ENCODE measurements at places on chromosomes 4 and X.

- no peak for DNase-seq
- H3K4me1 ChIP-seq, result no peaks in the 10 kb centered on the region
- no peaks in the 10 kb centered on the region for H3K36me3 ChIP-seq
- H3K4me3 ChIP-seq, result no peak overlapping the region
- H3K27me3 ChIP-seq, result no peaks in the 10 kb centered on the region
- H3K27ac ChIP-seq, result no peak overlapping the region
Observed at GRCh38 chr4:78199984-78200383, 142.9 kb downstream of the FRAS1 start.

DNA sequence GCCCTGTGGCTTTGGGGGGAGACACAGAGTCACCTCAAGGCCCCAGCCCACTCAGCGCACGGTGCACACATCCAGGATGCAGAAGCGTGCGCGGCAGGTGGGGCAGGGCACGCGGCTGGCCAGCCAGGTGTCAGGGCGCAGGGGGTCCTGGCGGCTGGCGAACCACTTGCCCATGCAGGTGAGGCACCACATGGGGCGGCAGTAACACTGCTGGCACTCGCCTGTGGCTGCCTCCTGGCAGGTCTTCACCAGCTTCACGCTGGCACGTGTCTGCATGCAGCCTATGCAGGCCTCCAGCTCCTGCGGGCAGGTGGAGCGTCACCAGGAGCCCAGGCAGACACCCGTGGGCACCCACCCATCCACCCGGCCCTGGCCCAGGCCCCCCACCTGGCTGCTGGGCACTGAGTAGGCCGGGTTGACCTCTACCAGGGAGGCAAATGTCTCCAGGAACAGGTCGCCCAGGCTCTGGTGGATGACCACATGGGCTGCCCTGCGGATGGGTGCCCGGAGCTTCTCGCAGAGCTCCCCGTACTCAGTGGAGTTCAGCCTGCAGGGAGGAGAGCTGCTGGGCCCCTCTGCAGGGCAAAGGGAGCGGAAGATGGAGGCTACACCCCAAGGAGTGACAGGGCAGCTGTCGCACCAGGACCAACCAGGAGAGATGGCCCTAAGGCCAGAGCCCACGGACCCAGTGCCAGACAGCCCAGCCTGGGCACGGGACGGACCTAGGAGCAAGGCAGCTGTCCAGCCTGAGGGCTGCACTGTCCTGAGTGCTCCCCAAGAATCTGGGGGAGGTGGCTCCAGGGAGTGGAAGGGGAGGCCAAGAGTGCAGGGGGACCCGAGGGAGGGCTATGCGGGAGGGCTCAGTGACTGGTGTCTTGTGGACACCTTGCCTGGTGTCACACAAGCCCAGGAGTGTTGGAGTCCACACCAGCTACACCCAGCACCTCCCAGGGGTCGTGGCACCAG is 3.7 kb downstream of the TMEM129 start:
- no peaks in the 10 kb centered on the region for H3K27me3 ChIP-seq
- H3K4me1 ChIP-seq, result peaks cover 44% of the 10 kb centered on the region
- no peak for DNase-seq
- no peaks in the 10 kb centered on the region for H3K36me3 ChIP-seq
- H3K4me3 ChIP-seq, result no peak overlapping the region

GRCh38 chr4:117640836-117641235 is 393.4 kb upstream of the NDST3 start:
- no peak overlapping the region for H3K4me3 ChIP-seq
- no peaks in the 10 kb centered on the region for H3K4me1 ChIP-seq
- DNase-seq, result no peak
- H3K27ac ChIP-seq, result no peak overlapping the region
- H3K27me3 ChIP-seq, result no peaks in the 10 kb centered on the region
- H3K36me3 ChIP-seq, result no peaks in the 10 kb centered on the region

DNA sequence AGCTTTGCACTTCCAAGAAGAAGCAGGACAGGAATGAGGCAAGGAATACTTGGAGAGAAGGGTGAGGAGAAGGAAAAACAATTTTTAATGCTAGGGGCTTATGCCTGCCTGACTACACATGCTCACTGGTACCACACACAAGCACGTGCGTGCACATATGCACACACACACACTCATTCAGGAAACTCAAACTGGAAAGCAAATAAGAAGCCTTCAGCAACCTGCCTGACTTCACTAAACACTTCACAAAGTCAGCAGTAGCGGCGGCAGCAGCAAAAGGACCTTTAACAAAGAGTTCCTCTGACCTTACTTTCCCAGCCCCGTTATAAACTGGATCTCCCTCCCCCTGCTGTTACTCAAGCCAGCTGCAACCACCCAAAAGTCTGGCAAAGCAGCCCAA is 3.3 kb downstream of the ZDHHC9 start:
- no peaks in the 10 kb centered on the region for H3K27me3 ChIP-seq
- H3K36me3 ChIP-seq, result no peaks in the 10 kb centered on the region
- no peak overlapping the region for H3K27ac ChIP-seq

- H3K4me1 ChIP-seq, result no peaks in the 10 kb centered on the region
- no peaks in the 10 kb centered on the region for H3K36me3 ChIP-seq
- no peak overlapping the region for H3K4me3 ChIP-seq
- no peak for DNase-seq
- no peak overlapping the region for H3K27ac ChIP-seq
Observed at GRCh38 chr4:188110741-188111471, 1.5 kb upstream of the TRIML2 start.

DNA sequence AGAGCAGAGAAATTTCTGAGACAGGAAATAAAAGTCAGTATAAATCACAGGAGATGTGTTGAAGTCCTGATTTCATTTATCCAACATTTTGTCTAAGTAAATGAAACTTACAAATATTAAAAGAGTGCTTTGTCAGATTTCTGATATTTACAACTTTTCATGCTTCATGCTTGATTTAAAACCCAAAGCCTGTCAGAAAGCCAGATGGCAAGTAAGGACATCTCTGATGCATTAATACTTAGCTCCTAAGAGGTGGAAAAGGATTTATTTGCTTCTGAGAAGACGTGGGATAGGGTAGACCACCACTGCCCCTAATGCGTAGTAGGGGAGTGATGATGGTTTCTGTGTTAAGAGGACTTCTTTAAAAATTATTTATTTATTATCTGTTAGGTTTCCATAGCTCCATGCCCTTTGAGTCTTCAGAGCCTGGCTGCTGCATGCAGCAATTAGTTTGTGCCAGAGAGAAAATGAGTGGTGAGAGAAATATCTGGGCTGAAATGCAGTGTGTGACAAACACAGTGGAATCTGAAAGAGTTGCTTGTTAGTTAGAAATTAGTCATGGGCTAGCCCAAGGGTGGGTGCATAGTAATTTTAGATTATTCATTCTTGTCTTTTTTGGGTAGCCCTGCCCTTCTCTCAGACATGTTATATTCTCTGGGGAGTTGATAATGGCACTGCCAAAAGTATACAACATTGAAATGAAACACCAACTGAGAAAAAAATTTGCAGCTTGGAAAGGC is 333.8 kb downstream of the C4orf33 start:
- H3K4me3 ChIP-seq, result no peak overlapping the region
- no peaks in the 10 kb centered on the region for H3K4me1 ChIP-seq
- H3K36me3 ChIP-seq, result no peaks in the 10 kb centered on the region
- H3K27ac ChIP-seq, result no peak overlapping the region
- no peaks in the 10 kb centered on the region for H3K27me3 ChIP-seq

Data from transverse colon (tissue), 4 donors.